H4 (cell line): ENCODE measurements at places on chromosomes 7 and 10.

DNA sequence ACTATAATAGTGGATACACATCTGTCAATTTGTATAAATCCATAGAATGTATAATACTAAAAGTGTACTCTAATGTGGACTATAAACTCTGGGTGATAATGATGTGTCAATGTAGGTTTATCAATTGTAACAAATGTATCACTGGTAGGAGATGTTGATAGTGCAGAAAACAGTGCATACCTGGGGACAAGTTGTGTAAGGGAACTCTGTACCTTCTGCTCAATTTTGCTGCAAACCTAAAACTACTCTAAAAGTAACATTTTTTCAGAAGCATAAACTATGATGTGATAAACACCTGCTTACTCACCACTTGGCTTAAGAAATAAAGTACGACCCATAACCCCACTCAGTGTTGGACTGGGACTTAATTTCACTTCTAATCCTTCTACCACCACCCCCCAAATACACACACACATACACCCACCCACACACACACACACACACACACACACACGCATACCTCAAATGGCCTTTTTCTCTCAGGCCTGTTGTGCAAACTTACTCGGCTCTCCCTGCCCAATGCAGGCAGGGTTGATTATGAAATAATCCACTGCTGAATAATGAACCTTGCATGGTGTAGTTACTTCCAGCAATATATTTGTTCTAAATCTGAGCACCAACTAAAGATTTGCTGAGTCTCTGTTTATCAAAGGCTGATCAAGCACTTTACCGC is 154.1 kb upstream of the KMT2E start:
- DNase-seq = no peak

DNA sequence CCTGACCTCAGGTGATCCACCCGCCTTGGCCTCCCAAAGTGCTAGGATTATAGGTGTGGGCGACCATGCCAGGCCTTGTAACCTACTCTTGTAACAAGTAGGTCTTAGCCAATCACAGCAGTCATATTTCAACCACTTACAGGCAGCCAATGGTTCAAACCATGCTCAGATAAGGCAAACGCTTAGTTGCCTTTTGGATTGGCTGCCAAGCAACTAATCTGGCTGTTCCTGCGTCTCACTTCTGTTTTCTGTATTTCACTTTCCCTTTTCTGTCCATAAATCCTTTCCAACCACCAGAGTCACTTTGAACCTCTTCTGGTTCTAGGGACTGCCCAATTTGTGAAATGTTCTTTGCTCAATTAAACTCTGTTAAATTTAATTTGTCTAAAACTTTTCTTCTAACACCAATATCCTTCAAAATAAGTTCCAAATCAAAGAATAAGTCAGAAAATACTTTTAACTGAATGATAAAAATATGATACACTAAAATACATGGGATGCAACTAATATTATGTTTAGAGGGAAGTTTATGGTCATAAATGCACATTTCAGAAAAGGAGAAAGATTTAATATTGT is 19.1 kb upstream of the PRF1 start:
- DNase-seq = no peak

GRCh38 chr7:71604818-71605414 is 473.0 kb downstream of the GALNT17 start:
- DNase-seq = peak; percentile 26

- no peak for DNase-seq
These were observed 148.0 kb downstream of the EBF3 start for GRCh38 chr10:129815898-129816655.

DNA sequence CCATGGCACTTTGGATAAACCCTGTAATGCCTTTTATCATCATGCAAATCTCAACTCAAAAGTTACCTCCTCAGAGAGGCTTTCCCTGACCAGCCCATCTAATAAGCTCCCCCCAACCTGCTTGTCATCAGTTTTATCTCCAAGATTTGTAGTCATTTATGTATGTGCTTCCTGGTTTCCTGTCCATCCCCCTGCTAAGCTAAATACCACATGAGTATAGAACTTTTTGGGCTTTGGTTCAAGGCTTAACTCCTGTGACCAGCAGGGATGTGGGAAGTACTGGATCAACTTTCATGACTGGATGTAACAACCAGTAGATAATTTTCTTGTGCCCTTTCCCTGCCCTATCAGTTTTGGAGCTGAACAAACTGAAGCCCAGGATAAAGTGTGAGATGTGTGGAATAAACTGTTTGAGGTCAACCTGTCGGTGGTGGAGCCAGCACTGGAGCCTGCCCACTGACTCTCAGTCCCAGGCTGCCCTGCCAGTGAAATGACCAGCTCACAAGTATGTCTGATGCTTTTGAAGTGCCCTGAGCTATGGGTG is 148.6 kb downstream of the CYP26A1 start:
- no peak for DNase-seq

DNA sequence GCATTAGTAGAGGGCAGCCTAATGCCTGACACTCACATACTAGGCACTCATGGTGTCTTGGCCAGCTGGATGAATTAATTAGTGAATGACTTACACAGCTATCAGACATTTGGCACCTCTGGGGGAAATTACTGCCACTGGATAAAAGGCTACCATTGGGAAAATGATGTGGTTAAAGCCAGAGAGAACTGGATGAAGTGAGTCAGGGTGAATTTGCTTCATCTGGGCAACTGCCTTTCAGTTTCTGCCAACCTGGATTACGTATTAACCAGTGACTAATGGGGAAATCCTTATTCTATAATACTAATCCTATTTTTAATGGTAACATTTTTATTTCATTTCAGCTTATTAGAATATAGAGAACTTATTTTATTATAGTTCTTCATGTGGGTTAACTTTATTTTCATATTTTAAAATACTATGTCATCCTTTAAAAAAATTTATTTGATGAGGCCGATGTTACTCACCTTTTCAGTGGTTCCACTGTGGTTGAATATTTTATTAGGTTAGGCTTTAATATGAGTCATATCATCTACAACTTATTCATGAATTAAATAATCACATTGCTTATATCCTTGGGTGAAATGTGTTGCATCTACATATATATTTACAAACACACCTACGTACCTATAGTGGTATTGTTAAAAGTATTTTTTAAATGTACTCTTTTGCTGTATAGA is 85.6 kb upstream of the CAPZA2 start:
- DNase-seq = peak; percentile 77

- no peak for DNase-seq
These were observed 104.2 kb upstream of the CDCA7L start for GRCh38 chr7:22049766-22050500.

- DNase-seq = no peak
These were observed 233.1 kb upstream of the PHYHIPL start for GRCh38 chr10:58943256-58943890.

DNA sequence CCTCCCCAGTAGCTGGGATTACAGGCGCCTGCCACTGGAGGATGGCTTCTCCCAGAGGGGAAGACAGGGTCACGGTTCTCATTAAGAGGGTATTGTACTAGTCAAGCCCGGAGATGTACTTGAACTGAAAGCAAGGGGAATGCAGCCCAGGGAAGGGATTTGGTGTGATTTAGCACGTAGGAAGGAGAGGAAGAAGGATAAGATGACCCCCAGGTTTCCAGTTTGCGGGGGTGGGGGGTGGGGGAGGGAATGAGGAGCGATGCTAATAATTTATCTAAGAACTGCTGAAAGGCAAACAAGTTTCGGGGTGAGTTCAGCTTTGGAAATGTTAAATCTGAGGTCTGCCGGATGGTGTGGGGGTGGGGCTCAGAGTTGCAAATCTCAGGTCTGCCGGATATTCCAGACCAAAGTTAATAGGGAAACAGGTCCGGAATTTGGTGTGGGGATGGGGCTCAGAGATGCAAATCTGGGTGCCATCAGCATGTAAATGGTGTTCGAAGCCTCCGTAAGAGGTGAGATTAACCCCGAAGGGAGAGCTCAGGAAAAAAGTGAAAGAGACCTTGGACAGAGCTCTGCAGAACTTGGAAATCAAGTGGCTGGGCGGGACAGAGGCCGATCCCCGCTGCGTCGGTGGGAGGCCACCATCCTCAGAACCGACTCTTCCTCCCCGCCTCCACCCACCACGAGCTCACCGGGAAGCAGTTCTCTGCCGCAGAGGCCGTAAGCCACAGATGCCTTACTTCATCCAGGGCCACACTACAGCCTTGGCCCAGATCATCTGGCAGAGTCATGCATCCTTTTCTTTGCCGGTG is 1.6 kb upstream of the SEPHS1 start:
- DNase-seq = peak; percentile 40

GRCh38 chr10:11373717-11374171 is 237.7 kb downstream of the USP6NL start:
- DNase-seq = peak; percentile 7

DNA sequence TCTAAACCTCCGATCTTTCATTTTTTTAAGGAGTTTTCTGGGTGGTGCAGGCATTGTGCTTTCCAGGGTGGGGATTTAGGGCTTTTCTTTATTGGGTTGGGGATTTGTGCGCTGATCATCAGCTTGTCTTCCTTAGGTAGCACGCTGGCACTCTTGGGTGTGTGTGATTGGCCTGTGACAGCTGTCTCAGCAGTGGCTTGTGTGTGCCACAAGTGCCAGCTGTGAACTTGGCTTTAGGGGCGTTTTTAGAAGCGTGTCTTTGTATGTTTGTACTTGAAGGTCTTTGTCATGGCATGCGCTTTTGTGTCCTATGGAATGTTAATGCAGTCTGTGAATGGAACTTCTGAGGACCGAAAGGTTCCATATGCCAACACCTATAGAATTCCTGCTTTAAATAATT is 788 bp downstream of the AKAP9 start:
- DNase-seq = peak; percentile 21

- peak; percentile 59 for DNase-seq
These were observed at the start of gene LDB1 for GRCh38 chr10:102120142-102120990. Gene LDB1 (minus strand): TSS chr10:102120368. CDS start chr10:102120110, 258 bp downstream.

DNA sequence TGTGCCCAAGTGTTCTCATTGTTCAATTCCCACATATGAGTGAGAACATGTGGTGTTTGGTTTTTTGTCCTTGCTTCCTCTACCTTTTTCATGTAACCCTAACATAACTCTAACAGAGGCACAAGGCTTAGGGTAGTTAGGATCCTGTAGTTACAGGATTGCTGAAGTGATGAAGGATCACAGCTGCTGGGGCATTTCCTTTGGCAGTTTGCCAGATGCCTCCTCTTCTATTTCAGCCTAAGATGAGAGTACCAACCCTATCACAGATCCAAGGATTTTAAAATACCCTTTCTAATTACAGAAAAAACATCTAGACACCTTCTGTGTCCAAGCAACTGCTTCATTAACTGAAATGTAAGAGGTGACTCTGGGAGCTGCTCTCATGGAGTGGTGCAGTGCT is 141.7 kb upstream of the COL1A2 start:
- no peak for DNase-seq

DNA sequence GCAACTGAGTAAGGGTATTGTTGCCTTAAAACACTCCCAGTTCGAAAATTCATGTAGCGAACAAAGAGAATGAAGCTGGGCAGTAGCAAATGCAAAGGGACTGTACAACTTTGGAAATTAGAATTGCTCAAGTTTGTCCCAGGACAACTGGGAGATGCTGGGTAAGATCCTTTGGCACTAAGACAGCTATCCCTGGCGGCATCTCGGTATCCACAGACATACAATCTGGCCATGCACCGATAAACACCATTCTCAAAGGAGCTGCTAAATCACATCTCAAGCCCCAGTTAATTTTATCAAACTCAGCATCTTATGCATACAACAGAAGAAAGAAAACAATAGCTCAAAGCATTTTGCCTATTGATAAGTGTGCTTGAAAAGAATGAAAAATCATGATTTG is 177.3 kb downstream of the AMPH start:
- DNase-seq = no peak

DNA sequence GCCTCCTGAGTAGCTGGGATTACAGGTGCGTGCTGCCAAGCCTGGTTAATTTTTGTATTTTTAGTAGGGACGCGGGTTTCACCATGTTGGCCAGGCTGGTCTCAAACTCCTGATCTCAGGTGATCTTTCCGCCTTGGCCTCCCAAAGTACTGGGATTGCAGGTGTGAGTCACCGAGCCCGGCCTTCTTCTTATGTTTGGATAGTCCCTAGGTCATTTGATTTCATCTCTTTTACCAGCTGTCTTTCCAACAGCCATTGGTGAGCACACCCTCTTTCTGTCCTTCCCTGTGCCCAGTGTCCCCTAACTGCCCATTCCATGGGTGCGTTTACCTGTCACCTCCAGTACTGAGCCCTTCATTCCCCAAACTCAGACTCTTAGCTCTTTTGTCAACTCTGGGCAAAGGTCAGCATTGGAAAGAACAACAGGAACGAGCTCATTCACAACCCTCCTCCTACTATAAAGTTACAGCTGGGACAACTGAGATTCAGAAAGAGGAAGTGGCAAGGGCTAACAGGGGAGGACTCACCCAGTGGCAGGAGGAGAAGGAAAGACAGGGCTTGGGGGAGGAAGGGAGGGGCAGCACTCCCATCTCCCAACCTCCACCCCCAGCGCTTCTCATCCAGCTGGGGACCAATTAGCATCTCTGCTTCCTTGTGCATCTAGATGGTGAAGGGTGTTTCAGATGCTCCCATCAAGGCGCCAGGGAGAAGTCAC is 5.6 kb downstream of the SSC4D start:
- no peak for DNase-seq

- DNase-seq = no peak
These were observed 382.7 kb upstream of the RNF32 start for GRCh38 chr7:156257904-156258303.

GRCh38 chr10:80708808-80709207 is 171.1 kb downstream of the SH2D4B start:
- no peak for DNase-seq

DNA sequence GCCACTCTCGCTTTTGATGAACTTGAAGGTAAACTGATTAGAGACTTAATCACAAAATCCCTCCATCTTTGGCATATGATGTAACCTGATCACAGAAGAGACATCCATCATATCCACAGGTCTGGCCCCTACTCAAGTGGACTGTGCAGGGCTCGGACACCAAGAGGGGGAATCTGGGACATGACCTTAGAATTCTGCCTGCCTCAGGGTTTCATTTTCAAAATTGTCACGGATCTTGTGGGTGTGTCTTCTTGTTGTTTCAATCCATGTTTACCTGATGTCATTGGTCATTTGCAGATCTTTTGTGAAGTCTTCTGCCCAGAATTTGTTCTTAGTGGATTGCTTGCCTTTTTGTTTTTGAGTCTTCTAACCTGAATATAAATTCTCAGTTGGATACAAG is 5.9 kb upstream of the ARMS2 start:
- no peak for DNase-seq

DNA sequence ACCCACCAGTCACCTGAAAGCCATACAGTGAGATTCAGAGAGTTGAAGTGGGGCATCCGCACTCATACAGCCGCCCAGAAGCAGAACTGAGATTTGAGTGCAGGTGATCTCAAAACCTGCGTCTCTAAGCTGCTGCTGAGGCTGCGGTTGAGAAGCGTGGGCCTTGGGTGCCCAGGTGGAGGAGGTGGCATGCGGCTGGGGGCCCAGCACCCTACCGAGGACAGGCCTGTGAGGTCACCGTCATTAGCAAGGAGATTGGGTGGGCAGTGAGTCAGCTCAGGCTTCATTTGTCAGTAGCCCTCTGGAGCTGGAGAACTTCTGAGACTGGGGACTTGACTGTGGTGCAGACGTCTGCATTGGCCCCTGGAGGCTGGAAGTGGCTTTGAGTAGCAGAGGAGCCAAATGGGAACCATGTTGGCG is 29.8 kb downstream of the ZMIZ1 start:
- no peak for DNase-seq
